SK-N-SH (cell line): ENCODE measurements at places on chromosomes 2 and 18.

DNA sequence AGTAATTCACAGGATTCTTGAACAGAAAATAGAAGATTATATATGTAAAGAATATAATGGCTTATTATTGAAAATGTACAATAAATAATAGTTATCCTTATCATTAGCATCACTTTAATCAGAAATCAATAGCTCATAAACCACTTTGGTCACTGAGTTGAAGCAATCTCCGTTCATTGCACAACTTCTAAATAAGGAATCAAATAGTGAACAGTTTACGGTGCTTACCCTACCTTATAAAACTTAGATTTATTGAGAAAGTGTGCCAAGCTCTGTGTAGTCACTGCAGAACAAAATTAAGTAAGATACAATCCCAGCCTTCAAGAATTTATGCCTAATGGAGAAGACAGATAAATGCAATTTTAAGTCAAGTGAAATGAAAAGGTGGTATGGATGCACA, 6.7 kb downstream of the VSNL1 start:
- no peak for DNase-seq

DNA sequence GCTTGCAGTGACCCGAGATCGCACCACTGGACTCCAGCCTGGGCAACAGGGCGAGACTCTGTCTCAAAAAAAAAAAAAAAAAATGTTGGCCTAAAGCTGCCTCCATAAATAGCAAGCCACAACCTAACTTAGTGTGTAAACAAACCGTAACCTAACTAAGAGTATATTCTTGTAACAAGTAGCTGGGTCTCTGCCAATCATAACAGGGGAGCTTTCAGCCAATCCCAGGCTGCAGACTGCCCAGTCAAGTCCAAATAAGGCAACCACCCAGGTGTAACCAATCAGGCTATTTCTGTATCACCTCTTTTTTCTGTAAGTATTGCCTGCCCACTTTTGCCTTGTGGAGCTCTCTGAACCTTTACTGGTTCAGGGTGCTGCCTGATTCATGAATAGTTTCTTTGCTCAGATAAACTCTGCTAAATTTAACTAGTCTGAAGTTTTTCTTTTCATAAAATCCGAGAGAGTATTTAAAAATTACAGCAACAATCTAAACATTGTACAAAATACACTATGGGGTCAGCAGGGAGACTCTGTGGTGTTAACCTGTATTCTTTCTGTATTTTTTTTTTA, 4.5 kb downstream of the PSTPIP2 start:
- no peak for DNase-seq

DNA sequence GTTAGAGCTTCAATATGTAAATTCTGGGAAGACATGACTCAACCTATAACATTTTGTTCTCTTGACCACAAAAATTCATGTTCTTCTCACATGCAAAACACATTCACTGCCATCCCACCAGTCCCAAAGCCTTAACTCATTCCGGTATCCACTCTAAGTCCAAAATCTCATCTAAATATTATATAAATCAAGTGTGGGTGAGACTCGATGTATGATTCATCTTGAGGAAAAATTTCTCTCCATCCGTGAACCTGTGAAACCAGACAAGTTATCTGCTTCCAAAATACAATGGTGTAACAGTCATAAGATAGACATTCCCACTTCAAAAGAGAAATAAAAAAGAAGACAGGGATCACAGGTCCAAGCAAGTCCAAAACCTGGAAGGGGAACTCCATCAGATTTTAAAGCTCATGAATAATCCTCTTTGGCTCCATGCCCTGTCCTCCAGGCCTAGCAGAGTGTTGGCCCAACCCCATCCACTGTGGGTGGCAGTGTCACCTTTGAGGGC, 101.3 kb downstream of the RAD51AP2 start:
- DNase-seq: no peak

DNA sequence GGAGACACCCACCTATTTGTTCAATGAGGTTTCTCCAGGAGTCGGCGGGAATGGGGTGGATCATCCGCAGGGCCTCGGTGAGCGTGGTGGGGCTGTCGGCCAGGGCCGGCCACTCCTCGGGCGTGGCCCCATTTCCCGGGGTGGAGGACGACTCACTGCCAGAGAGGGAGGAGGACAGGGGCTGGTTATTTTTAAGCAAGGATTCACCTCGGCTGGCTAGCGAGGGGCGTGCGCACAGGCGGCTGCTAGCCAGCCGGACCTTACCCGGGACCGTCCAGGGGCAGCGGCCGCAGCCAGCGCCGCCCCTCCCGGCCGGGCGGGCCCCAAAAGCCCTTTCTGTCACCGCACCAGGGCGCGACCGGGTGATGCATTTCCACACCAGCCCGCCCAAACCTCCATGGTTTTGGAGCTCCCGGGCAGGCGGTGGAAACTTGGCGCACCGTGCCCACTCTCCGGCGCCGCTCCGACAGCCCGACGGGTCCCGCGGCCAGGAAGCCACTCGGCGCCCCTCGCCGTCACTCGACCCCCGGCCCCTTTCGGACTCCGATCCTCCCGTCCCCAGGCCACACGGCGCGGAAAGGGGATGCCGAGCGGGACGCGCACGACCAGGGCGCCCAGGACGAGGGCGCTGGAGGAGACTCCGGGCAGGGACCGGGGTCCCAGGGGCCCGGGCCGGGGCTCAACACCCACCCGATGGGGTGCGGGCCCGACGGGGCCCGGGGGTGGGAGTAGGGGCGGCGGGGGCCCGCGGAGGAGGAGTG, 57.1 kb downstream of the SNORC start:
- DNase-seq: peak; percentile 55

DNA sequence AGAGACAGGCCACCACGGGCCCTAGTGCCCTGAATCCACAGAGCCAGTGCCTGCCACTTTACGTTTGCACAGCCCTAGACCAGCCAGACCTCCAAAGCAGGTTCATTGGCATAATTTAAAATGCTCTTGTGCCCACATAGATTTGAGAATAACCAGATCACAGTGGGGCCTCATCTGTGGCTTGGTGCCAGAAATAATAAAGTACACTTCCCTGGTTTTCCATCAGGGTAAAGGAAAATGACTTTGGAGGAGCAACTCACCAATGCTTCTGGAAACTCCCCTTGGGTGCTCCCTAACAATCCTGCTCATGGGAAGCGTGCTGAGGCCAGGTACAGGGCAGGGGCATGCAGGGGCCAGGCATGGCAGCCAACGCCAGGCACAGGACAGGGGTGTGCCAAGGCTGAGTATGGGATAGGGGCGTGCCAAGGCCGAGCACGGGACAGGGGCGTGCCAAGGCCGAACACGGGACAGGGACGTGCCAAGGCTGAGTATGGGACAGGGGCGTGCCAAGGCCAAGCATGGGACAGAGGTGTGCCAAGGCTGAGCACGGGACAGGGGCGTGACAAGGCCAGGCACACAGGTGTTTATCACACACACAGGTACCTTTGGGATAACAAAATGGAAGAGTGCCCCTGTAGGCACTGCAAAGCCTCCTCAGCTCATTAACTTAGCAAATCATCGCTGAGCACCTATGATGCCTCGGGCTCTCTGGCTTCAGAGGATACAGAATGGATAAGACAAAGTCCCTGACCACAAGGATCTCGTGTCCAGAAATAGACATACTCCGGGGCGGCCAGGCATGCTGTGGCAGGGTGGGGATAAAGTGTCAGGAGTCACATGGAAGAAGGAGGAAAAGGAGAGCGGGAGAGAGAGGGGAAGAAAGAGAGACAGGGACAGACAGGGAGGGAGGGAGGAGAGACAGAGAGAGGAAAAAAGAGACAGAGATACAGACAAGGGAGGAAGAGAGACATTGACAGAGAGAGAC, 334.7 kb downstream of the EIPR1 start:
- peak; percentile 92 for DNase-seq

DNA sequence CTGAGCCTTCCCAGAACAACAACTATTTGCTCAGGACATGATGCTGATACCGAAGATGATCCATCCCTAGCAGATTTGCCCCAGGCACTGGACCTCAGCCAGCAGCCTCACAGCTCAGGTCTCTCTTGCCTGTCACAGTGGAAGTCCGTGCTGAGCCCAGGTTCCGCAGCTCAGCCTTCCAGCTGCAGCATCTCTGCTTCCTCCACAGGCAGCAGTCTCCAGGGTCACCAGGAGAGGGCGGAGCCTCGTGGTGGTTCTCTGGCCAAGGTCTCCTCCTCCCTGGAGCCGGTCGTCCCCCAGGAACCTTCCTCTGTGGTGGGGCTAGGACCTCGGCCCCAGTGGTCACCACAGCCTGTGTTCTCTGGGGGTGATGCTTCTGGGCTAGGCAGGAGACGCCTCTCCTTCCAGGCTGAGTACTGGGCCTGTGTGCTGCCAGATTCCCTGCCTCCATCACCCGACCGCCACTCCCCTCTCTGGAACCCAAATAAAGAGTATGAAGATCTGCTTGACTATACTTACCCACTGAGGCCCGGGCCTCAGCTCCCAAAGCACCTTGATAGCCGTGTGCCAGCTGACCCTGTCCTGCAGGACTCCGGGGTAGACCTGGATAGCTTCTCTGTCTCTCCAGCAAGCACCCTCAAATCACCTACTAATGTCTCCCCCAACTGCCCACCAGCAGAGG, 15.4 kb downstream of the CEP68 start:
- DNase-seq: peak; percentile 48

DNA sequence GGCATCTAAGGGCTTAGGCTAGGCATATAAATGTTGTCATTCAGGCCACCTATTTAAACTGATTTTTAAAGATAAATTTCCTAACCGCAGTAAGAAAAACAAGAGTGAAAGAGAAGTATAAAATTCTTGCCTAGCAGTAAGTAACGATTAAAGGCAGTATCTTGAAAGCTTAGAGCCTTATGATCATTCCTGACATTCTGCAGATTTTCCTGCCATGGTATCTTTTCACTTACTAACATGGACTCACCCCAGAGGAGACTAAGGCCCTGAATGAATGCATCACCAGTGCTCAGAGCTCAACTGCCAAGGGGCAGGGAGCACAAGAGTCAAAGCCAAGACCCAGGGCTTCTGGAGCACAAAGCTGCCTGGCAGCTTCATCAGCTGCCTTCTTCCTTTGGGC, 133.1 kb downstream of the GCA start:
- DNase-seq: no peak

DNA sequence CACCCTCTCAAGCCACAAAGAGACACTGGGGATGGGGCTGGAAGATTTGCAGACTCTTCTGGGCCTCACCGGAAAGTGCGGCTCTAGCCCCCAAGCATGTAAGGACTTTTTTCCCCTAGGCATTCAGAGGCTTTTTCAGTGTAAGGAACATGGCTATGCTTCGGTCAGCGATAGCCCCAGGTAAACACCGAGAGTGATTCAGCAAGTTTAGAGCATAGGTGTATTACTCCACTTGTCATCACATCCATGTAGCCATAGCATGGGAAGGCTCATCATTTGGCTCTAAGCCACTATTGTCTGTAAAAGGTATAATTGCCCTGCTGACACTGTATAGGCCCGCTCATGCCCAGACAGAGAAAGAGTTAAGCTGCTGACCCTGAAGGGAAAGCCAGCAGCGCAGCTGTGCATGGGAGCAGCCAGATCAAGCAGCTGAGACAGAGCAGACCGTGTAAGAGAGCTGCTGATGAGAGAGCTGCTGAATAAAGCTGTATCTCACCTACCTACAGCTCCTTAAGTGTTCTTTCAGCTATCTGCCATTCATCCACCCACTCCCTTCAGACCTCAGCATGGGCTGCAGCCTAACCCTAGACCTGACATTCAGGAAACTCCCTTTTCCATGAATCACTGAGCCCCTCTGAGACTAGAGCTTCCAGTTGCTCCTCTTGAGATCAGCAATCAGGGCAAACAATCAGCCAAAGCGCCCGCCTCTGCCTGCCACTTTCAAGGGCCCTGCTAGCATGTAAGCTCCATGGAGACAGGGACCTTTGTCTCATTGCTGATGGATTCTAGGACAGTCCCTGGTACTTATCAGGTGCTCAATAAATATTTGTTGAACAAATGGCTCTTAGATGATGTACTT, 25.5 kb downstream of the LGALSL start:
- DNase-seq: no peak

- no peak for DNase-seq
Measured at GRCh38 chr2:24731923-24732322, 61.3 kb downstream of the PTRHD1 start.

- DNase-seq: no peak
Measured at GRCh38 chr2:207796585-207797350, 27.1 kb upstream of the FZD5 start.

- DNase-seq: no peak
Measured at GRCh38 chr18:75113455-75113854, 95.5 kb downstream of the PTGR3 start.

DNA sequence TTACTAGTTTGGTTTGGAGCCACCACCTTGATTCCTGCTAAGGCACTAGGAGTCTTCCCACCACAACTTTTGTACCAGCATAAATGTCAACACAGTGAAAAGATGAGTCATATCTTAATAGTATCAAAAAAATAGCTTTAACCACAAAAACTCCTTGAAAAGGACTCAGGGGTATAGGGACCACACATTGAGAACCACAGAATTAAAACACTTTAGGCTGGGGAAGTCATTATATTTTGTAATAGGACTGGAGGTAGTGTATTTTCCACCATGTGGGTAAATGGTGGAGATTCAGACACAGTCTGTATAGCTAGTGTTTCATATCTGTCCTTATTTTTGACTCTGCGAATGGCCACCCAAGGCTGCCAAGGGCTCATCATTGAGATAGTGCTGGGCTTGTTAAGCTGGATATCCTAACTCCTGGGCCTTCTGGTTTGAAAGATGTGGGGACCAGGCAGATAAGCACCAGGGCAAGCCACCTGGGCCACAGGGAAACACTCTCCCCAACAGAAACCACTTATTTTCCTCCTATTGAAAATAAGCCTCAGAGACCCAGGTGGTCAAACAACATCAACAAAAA, 19.1 kb upstream of the FHL2 start:
- DNase-seq: no peak

DNA sequence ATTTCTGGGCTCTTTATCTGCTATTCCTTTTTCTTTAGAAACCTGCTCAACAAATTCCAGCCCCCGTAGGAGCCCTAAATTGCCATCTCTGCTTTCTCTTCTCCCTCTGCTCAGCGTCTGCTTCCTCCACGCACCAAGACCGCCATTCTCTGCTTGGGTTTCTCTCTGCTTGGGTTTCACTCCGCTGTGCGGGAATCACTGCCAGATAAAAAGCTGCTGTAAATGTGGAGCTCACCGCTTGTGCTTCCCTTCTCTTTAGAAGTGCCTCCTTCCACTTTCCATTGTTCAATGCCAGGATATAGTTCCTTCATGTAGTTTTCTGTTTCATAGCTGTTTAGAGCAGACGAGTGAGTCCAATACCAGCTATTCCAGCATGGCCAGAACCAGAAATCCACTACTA, 45.9 kb downstream of the TMEM237 start:
- no peak for DNase-seq

GRCh38 chr2:143623909-143624260, 494.7 kb downstream of the ARHGAP15 start:
- DNase-seq: no peak

DNA sequence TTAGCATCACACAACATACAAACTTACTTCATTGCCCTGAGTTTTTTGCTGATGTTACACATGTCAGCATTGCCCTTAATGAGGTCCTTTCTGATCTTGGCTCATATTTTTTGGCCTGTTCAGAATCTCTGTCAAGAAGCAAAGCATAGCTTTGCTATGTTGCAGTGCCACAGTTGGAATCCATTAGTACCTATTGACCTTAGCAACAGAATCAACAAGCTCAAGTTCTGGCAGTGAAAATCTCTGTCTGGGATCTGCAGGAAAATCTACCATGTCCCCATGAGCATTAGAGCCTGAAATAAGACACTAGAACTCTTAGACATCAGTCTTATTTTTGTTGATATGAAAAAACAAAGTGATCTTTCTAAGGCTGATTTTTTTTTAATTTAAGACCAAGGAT, 105.6 kb upstream of the FHL2 start:
- no peak for DNase-seq

GRCh38 chr18:13501891-13502290, 224.5 kb downstream of the FAM210A start:
- DNase-seq: no peak

GRCh38 chr2:202871300-202872141, at the start of gene ICA1L:
Gene ICA1L (minus strand): TSS chr2:202871766. CDS start chr2:202829009, 42,757 bp downstream.
- peak; percentile 90 for DNase-seq
